EL (cell line): ENCODE measurements at places on chromosomes 7 and 10.

GRCh38 chr7:142563470-142563869 lies 185.8 kb upstream of the PRSS1 start:
- DNase-seq = peak; percentile 68

- no peak for DNase-seq
Observed at GRCh38 chr7:2934984-2935740, 91.1 kb upstream of the GNA12 start.

GRCh38 chr10:69503896-69504265 lies 52.6 kb downstream of the TSPAN15 start:
- DNase-seq = no peak

DNA sequence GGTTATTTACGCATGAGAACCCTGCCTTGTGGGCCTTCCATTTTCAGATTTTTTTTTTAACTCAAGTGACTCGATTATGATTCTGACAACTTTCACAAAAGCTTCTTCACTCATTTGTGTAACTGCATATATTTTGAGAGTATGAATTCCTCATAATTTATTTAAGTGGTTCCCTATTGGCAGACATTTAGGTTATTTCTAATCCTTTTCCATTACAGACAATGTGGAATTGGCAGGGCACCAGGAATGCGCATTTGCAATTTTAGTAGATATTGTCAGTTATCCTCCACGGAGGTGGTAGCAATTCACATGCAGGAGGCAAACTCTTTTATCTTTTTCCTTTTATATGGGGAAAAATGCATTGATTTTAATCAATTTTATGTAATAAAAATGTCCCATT lies 2.5 kb downstream of the TMEM176B start:
- DNase-seq = no peak

DNA sequence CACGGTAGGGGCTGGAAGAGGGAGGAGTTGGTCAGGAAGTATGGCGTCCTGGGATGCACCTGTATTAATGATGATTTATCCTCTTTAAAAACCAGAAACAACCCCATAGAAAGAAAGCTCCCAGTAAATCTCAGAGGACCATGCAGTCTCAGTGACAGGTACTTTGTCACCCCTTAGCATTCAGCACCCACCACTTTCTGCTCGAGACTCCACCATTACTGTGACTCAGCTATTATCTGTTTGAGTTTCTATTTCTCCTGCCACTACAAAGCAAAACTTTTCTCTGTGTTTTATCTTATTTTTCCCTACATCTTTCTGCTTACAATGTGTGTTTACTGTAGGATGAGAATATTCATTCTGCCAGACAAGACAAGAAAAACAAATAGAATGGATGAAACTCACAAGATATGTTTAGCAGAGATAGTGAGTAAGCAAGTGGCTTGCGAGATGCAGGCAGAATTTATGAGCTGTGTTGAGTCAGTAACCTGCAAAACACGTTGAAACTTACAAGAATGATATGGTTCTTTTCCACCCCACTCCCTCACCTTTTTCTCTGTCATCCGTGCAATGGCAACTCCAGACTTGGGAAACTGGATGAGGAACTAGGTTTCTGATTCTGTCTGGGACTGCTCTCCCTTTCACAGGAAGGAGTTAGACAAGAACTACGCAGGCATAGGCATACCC lies 127.1 kb downstream of the AOAH start:
- DNase-seq = no peak

GRCh38 chr7:1569440-1569832 lies 396 bp downstream of the PSMG3 start:
- no peak for DNase-seq

DNA sequence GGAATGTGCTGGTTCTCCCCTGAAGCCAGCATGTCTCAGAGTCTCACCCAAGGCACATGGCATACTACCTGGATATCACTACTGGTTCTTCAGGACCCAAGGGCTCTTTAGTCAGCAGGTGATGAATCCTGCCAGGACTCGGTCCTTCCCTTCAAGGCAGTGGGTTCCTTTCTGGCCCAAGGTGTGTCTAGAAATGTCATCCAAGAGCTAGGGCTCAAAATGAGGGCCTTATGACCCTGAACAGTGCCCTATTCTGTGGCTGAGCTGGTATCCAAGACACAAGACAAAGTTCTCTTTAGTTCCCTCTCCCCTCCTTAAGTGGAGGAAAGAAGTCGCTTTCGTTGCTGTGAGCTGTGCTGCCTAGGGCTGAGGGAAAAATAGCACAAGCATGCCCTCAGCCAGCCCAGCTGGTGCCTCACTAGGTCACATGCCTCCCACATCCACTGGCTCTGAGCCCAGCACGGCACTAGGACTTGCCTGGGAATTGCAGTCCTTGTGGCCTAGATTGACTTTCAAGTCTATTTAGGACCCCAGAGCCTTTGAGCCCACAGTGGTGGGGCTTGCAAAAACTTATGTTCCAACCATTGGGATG lies 106.0 kb downstream of the BMS1 start:
- peak; percentile 7 for DNase-seq

- no peak for DNase-seq
Observed at GRCh38 chr7:42024537-42024936, 212.5 kb downstream of the GLI3 start.

DNA sequence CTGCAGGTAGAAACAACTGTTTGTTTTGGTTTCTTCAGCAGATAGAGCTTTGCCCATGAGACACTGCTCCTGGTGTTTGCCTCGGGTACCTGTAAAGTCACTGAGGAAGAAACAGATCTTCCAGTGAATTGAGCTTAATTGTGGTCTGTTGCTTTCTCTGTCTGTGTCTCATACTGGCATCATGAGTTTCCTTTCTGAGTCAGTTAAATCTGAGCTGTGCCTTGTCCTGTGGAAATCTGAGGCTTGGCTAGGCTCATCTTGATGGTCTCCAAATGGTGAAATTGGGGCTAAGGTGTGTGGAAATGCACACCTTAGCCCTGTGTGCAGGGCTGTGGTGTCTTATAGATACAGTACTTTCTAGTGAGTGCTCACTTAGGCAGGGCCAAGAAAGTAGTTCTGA lies 67.4 kb downstream of the GBF1 start:
- peak; percentile 37 for DNase-seq

- DNase-seq = no peak
Observed at GRCh38 chr10:7492660-7493046, 81.8 kb upstream of the SFMBT2 start.

GRCh38 chr10:4810092-4810491 lies 15.9 kb upstream of the AKR1E2 start:
- peak; percentile 20 for DNase-seq

DNA sequence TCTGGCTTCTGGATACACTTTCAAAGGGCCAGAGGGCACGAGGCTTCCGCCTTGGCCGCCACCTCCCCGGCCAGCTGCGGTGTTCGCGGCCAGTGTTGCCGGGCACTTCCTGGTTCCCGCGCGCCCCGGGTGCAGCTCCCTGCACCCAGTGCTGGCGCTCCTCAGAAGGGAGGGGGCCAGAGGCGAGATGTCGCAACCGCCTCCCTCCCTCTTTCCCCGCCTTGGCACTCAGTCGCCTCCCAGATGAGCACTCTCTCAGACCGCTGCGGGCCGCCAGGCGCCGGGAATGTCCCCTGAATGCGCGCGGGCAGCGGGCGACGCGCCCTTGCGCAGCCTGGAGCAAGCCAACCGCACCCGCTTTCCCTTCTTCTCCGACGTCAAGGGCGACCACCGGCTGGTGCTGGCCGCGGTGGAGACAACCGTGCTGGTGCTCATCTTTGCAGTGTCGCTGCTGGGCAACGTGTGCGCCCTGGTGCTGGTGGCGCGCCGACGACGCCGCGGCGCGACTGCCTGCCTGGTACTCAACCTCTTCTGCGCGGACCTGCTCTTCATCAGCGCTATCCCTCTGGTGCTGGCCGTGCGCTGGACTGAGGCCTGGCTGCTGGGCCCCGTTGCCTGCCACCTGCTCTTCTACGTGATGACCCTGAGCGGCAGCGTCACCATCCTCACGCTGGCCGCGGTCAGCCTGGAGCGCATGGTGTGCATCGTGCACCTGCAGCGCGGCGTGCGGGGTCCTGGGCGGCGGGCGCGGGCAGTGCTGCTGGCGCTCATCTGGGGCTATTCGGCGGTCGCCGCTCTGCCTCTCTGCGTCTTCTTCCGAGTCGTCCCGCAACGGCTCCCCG lies at the start of gene FFAR4:
Gene FFAR4, plus strand, starts transcription at position 231 of the 842 bp plus-strand sequence. Its CDS starts 56 bp downstream, at position 287.
- DNase-seq = peak; percentile 53

- peak; percentile 5 for DNase-seq
Observed at GRCh38 chr7:131075406-131075805, 252.3 kb upstream of the MKLN1 start.

GRCh38 chr7:50721661-50722259 lies 60.9 kb downstream of the GRB10 start:
- DNase-seq = no peak

DNA sequence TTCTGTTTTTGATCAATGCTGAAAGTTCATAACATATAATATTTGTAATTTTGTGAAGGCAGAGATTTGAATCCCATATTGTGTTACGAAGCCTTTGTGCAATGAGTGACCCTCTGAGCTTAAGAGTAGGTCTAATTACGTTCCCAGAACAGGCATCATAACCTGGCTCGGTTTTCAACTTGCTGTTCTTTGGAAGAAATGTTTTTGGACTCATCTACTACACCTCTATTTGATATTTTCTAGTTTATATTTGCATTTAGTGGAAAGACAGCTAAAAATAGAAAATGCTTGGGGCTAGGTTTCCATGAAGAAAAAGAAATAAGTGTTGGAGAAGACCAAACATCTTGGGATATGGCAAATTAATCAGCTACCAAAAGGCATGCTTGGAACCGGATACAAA lies 234.8 kb downstream of the AGMO start:
- DNase-seq = no peak

GRCh38 chr7:6260291-6261187 lies 11.9 kb downstream of the CYTH3 start:
- no peak for DNase-seq
